ENCODE measurements at places on chromosomes 2 and 18.

DNA sequence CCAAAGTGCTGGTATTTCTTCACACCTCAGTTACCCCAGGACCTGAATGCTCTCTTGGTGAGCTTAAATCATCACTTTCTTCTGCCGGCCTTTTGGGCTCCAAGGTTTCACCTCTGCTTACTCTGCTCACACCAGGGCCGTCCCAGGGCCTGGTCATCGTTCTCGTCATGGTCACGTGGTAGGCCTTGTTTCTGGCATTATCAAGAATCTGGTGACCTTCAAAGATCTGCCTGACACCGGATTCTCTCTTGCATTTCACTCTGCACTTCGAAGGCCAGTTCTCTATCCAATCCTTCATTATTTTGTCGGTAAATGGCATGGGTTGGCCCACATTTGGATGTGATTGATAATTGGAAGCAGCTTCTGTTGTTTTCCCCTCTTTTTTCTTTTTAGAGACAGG lies 80.5 kb downstream of the HRH4 start:
- no peak for DNase-seq

DNA sequence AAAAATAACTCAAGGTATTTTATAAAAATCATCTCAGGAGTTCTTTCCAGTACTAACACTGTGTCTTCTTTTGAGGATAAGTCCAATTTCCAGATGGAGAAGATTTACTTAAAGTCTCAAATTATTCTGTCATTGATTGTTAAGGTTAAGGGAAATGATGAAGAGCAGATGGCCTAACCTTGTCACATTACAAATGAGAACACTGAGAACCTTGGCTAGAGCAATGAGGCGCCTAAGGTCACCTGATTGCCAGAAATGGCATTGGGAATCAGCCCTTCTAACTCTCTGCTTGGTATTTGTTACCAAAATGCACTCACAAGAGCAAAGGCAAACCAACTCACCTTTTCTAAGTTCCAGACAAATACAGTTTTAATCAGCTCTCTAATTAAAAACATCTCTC lies 835.1 kb downstream of the RNF144A start:
- no peak for DNase-seq

DNA sequence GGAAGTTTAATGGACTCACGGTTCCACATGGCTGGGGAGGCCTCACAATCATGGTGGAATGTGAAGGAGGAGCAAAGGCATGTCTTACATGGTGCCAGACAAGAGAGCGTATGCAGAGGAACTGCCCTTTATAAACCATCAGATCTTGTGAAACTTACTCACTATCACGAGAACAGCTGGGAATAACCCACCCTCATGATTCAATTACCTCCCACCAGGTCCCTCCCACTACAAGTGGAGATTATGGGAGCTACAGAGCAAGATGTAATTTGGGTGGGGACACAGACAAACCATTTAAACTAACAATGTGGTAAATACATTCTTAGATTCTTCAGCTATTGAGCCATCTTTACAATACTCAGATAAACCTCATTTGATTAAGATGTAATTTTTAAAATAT lies 176.1 kb downstream of the SH3BP4 start:
- no peak for DNase-seq

DNA sequence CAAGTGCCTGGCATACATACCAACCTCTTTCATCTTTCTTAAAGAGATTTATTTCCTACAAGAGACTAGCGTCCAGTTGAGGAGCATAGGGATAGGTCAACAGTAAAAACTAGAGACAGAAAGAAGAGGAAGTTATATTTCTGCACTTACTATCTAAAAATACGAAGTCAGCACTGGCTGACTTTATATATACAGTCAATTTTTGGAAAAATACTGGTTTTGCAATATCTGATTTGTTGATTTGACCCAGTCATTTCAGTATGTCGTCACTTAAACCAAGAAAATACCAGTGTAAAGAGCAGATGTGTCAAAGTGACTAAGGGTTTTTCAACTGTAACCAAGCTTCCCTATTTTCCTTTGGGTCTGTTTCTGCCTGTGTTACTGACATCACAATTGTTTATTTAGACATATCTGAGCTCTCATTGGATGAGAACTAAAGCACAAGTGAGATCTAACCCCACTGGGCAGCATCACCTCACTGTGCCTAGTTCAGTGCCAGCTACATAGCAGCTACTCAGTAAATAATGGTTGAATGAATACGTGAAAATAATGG lies 23.0 kb downstream of the CYTIP start:
- no peak for DNase-seq

DNA sequence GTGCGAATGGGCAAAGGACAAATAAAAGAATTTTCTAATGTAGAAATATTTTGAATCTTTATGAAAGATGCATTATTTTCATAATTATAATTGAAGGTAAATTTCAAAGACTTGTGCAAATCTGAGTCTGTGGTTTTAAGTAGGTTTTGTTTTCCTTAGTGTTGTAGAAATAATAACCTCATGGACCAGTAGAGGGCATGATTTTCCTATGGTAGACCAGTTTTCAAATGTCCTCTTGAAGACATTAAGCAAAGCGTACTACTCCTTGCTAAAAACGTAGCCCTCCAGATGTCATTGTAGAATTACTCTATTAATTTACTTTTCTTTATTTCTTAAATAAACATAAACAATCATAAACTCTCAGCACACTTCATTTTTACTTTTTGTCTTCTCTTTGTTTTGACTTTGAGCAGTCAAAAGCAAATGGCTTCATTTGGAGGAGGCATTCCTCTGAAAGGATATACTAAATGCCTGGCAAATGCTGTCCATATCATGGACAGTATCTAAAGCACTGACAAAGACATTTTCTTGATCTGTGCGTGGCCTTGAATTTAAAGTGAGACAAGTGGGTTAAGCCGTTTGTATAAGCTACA lies 85.8 kb upstream of the FAM237A start:
- peak; percentile 49 for DNase-seq

GRCh38 chr18:49815927-49816326 lies 2.6 kb upstream of the ACAA2 start:
- no peak for DNase-seq

- DNase-seq = no peak
These were observed 23.5 kb downstream of the CIB4 start for GRCh38 chr2:26617588-26618083.

- no peak for DNase-seq
These were observed 24.0 kb upstream of the ITGB6 start for GRCh38 chr2:160224060-160224459.

DNA sequence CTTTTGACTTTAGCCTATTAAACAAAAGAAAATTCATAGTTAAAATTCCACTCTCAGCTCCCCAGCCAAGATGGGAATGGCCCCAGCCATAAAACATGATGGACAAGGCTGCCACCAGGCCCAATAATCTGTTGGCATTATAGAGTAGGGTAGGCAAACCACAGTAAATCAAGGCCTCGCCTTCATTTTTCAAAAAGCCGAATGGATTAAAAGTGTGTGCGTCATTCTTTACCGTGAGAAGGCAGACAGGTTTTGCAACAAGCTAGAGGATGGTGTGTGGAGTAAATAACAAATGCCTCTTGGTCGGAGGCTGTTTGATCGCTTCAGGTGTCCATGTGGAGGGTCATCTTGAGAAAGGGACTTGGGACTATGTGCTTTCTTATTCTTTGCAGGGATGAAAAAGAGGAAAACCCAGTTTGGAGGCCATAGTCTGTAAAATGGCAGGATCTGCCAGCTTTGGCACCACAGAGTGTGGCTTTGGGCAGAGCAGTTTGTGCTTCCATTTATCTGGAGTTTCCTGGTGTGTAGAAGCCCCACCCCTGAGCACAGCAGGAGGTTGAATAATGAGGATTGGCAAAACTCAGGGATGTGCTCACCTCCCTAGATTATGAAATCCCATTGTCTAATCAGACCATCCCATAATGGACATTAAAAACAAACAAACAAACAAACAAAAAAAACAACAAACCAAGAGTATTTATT lies 57.1 kb upstream of the ITGB6 start:
- DNase-seq = no peak

GRCh38 chr2:61620244-61621159 lies 82.3 kb upstream of the XPO1 start:
- no peak for DNase-seq

DNA sequence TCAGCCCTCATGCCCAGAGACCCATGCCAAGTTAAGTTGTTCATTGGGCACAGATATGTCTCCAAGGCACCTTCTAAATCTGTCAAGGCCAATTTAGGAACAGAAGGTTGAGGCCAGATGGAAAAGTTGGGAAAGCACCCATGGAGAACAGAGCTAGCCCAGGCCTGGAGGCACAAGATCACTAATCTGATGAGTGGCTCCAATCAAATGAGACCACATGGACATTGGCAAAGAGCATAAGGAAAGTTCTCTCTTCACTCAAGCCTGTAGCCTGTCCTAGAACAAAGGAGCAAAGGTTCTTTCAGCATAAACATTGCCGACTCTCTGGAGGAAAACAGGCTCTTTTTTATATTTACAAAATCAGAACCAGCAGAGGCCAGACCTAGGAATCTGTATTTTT lies 154.8 kb downstream of the RNF152 start:
- no peak for DNase-seq

Measured in NCI-H1105 (cell line).